GM13977 (cell line): ENCODE measurements at places on chromosomes 3 and 15.
A peak's percentile ranks its signal among the peaks of the same experiment; 100 is the strongest.

- DNase-seq, result no peak
Observed at GRCh38 chr3:19934098-19934566, at the start of gene EFHB. Gene EFHB, minus strand, starts transcription at chr3:19934217. Its CDS starts 199 bp downstream, at chr3:19934018.

DNA sequence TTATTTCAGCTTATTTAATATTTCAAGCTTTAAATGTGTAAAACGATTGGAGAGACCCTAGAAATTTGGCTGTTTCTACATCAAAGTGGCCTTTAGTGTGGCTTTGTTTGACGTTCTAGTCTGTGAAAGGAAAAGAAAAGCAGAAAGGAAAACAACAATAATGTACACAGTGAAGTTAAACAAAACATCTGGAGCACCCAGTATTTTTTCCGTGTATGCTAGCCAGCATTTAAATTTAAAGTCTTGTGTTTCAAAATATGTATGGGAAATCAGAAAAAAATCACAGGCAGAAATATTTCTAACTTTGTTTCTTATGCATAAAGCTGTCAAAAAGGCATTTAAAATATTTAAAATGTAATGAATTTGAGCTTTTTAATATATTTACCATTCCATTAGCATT is 218.1 kb downstream of the NAALADL2 start:
- no peak for DNase-seq

GRCh38 chr3:189947948-189948723 is 172.6 kb downstream of the P3H2 start:
- peak; percentile 22 for DNase-seq

GRCh38 chr3:37823189-37823588 is 38.5 kb upstream of the CTDSPL start:
- DNase-seq, result no peak

- DNase-seq, result no peak
Observed at GRCh38 chr15:80834402-80834801, 55.2 kb downstream of the CEMIP start.

GRCh38 chr3:178291574-178292370 is 244.5 kb upstream of the KCNMB2 start:
- no peak for DNase-seq

DNA sequence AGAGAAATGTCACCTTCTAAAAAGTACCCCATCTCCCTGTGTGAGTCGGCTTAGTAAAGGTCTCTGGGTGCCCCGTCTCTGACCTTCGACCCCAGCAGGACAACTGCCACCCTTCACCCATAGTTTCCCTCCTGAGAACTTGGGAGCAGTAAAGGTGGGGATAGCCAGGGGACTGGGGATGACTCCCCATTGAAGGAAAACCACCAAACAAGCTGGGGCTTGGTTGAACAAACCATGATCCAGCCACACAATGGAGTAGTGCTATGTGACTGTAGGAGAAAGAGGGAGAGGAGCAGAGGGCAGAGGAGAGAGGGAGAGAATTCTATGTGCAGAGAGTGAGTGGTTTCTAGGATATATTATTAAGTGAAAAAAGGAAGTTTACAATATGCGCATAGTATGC is 33.7 kb downstream of the IDH3A start:
- no peak for DNase-seq

- DNase-seq, result no peak
Observed at GRCh38 chr3:109025896-109026295, 72.2 kb upstream of the GUCA1C start.

DNA sequence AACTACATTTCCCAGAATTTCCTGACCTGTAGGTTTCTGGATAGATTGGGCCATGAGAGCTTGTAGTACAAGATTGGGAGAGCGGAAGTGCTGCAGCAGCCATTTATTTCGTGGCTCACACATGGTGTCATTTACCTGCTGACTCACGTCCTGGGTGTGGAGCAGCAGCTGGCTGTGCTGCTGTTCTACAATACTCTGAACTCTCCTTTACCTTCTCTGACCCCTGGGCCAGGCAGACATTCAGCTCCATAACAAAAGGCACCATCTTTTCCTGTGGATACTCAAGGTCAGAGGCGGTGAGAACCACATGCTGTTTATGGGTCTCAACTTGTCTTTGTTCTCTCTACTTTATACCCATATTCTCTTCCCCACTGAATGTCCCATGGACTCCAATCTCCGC is 490.2 kb downstream of the IGSF11 start:
- DNase-seq, result no peak

- DNase-seq, result no peak
Observed at GRCh38 chr15:33612721-33613304, 302.0 kb downstream of the RYR3 start.

DNA sequence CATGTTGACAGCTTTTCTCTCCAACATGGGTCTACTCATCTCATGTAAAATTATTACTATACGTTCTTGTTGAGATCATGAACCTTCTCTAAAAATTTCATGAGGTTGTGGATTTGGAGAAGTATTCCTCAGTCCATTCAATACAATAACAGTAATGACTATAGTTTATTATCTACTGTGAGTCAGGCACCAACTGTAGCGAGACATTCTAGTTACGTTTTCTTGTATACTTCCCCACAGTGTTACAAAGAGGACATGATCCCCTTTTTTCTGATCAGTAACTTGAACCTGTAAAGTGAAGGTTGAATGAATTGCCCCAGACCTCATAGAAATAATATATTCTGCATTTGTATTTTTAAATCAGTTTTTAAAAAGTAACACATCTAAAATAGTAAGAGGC is 76.4 kb downstream of the AKAP13 start:
- no peak for DNase-seq

GRCh38 chr3:25432176-25432720 is 4.2 kb downstream of the RARB start:
- DNase-seq, result no peak

DNA sequence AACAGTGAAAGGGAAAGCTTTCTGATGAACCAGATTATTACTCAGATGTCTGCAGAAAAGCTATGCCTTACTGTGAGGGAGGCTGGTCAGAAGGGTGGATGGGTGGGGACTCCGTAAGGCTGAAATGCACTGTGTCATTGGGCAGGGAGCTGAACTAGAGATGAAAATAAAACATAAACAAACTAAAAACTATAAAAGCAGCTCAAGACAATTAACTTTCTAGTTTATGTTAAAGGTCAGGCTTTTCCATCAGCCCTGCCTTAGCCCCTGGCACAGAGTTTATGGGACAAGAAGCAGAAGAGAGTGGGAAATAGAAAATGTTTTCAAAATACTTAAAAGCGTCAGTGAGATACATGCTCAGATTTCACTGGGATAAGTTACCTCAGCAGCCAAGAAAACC is 310.0 kb upstream of the UBE2E2 start:
- no peak for DNase-seq

DNA sequence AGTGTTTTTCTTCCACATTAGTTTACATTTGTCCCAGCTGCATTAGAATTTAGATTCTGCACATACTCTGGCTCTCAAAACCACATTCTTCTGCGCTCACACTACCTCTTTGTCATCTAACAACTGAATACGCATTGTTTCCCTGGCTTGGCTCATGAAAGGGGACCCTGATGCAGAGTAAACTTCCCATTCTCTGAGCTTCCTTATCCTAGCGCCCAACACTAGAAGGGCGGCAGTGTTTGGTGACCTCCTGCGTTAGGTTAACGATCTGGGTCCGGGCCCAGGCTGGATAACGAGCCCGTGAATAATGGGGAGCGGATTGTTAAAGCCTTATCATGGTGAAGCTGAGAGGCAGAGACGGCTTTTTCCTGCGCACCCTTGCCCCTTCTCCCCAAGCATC is 63.9 kb downstream of the ETV5 start:
- DNase-seq, result no peak

DNA sequence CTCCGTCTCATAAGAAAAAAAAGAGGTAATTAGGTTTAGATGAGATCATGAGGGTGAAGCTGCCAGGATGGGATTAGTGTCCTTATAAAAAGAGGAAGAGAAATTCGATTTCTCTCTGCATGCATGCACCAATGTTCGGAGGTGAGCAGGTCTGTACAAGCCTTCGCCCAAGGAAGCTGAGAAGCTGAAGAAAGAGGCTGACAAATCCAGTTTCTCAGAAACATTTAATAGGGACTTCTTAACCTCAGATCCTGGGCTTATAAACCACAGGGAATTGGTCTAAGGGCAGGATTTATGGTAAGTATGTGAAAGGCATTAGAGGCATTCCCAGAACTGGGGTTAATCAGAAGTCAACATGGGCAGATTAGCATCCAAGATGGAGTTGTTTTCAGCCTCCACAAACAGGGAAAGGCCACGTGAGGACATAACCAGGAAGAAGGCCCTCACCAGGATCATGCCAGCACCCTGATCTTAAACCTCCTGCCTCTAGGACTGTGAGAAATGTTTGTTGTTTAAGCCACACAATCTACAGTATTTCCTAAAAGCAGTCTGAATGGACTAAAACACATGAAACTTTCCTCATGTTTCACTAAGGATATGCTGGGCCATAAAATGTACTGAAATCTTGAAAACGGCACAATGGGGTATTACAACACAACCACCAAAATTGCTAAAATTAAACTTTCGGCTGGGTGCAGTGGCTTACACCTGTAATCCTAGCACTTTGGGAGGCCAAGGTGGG is 11.3 kb downstream of the SHISA5 start:
- no peak for DNase-seq

DNA sequence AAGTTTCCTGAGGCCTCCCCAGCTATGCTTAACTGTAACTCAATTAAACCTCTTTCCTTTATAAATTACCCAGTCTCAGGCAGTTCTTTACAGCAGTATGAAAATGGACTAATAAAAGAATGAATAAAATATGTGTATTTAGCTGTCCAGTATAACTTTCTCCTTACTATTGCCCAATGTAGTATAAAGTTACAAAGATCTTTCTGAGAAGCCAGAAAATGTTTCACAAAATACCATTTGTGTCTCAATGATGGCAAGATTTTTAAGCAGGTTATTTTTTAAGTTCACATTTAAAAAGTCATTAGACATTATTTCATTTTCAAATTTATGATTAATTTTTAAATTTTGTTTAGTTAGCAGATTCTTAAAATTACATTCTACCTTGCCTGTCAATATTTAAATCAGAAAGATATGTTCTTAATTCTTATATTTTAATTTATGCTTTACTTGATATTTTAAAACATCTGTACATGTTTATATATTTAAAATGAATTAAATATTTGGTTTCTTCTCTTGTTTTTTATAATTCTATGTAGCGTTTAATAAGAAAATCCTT is 189.2 kb downstream of the GBE1 start:
- DNase-seq, result no peak

- no peak for DNase-seq
Observed at GRCh38 chr3:21434310-21434709, 316.7 kb downstream of the ZNF385D start.

- no peak for DNase-seq
Observed at GRCh38 chr3:107285197-107285596, 92.0 kb upstream of the CCDC54 start.

DNA sequence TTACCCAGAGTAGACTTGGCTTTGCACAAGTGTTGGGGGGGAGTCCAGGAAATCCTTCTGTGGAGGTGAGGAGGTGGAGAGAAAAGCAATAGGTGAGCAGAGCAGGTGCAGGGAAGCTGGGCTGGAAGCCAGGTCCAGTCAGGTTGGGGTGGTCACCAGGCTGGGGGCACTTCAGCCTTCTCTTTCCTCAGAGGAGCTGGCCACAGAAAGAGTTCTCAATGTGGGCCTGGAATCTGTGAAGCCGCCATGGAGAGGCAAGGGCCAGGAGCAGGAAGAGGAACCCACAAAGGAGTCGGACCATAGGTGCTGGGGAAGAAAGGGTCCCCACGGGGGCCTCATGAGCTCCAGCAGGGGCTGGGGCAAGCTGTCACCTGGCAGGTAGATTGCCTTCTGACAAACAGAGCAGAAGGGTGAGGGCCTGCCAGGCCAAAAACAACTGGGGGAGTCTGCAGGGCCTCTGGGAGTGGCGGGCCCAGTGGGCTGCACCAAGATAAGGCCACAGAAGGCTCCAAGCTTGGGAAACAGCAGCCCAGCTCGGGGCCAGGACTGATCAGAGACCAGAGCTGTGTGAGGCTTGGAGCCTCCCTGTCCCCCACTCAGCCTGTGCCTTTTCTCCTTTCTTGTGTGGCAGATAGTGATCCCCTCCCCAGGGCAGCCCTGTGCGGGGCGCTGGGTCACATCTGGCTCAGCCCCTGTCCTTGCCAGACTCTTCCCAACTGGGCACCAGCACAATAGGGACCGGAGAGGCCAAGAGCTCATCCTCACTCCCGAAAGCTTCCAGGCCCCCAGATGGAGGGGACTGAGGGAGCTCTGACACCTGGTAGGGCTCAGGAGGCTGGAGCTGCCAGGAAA is 53.0 kb upstream of the FGD5 start:
- no peak for DNase-seq

DNA sequence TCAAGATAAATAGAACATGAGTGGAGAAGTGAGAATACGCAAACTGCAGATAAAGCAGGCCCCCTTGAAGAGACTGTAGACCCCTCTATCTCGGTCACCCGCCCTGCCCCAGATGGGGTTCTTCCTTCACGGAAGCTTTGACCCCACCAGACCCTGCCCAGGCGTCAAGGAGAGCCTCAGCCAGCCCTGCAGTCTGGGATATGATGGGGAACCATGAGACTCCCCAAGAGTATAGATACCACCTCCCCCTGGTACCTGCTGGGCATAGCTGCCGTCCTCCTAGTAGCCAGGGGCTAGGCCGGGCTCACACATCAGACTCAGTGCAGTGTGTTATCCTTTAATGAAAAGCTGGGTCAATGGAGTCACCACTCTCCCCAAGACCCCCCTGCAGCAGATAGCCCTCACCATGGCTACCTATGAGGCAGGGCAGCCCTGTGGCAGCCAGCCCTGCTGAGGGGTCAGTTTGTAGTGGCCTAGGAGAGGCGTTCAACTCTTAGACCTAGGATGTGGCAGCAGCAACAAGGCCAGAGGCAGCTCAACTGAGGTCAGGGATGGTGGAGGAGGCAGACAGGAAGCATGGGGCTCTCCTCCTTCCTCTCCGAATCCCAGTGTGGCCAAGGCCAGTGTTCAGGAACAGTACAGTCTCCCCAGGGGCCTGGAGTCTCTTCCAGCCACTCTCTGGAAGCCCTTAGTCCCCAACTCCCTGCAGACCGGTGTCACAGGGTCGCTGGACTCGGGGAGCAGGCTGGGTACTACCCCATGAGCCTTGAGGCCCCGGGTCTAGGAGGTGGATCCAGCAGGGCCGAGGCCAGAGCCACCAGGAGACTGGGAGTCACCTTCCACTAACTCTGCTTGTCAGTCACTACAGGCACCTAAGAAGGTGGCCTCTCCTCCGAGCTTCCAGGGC is 26.1 kb downstream of the PLXNB1 start:
- DNase-seq, result no peak

DNA sequence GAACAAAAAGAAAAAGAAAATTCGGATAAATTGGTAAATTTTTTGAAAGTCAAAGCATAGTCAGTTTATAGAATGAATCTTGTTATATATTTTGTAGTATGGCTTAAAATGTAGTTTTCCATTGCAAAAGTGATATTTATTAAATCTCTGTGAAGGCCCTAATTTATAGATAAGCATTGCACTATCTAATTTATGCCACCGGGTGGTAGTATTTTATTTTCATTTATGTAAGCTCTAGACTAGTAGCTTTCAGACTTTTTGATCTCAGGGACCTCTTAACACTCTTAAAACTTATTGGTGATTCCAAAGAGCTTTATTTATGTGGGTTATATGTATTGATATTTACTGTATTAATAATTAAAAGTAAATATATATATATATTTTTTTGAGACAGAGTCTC is 133.9 kb upstream of the LRRFIP2 start:
- peak; percentile 11 for DNase-seq

- DNase-seq, result no peak
Observed at GRCh38 chr3:55624238-55624637, 137.1 kb upstream of the WNT5A start.

GRCh38 chr3:126558336-126559071 is at the start of gene C3orf22:
Gene C3orf22, minus strand, starts transcription at chr3:126558932. Its CDS starts 5,542 bp downstream, at chr3:126553390.
- DNase-seq, result no peak
